IgD-negative memory B cell (primary cell): ENCODE measurements at places on chromosomes 16 and 17. TPM values are rescaled to one million over a fixed set of nuclear protein-coding genes. Genes with fewer than 3 reads are reported as not detected.

Gene OXLD1
- polyA plus RNA-seq, result 77.7 TPM

Gene EARS2
- polyA plus RNA-seq, result 14.4 TPM

Gene TMEM88
- not detected for polyA plus RNA-seq

Gene ASPA
- polyA plus RNA-seq, result not detected

Gene NECAB2
- polyA plus RNA-seq, result not detected

Gene CCL17
- polyA plus RNA-seq, result not detected

Gene RUNDC3A
- polyA plus RNA-seq, result not detected

Gene HP
- polyA plus RNA-seq, result not detected

Gene HSF4
- polyA plus RNA-seq, result not detected

Gene TNFRSF13B
- polyA plus RNA-seq, result 224 TPM

Gene EXOC3L1
- not detected for polyA plus RNA-seq

Gene ACSM2A
- not detected for polyA plus RNA-seq

Gene ABCA9
- not detected for polyA plus RNA-seq

Gene GRAPL
- polyA plus RNA-seq, result 10.1 TPM
